ENCODE measurements at places on chromosomes 6 and 20. TPM values are rescaled to one million over a fixed set of nuclear protein-coding genes. Genes with fewer than 3 reads are reported as not detected.

The FAM184A gene
- 0.19 TPM for total RNA-seq

The ZC3H12D gene
- total RNA-seq = 15.7 TPM

- DNase-seq = no peak
- H3K4me1 ChIP-seq = no peaks in the 10 kb centered on the region
- H3K4me3 ChIP-seq = no peak overlapping the region
- H3K36me3 ChIP-seq = no peaks in the 10 kb centered on the region
Observed at GRCh38 chr6:127966616-127967015, 65.8 kb upstream of the THEMIS start.

The BNIP5 gene
- total RNA-seq = 0.13 TPM

The JPH2 gene
- total RNA-seq = not detected

DNA sequence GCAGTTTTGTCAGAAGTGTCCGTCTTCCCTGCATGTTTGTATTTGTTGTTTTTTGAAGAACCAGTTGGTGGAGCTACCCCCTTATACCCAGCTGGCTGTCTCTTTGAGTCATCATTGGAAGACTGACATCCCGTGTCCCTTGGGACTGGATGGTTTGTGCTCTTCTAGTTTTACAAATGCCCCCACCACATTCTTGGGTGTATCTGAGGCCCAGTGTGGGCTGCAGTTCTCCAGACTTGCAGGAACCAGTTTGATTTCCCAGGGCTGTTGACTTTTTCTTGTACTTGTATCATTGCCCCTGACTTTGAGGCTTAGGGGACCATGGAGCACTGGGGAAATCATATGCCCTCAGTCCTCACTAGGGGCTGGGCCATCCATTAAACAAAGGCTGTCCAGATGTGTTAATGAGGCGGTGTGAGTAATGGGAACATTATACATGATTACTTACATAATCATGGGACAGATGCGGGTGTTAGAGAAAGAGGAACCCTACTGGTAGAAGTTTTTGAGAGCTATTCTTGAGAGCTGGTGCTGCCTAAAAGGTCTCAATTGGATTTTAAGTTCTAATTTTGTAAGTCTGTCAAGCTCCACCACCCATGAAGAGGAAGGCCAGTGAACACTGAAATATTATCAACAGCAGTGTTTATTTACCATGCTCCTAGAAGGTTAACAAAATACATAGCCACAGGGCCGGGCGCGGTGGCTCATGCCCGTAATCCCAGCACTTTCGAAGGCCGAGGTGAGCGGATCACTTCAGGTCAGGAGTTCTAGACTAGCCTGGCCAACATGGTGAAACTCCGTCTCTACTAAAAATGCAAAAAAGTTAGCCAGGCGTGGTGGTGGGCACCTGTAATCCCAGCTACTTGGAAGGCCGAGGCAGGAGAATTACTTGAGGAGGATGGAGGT lies 8.5 kb downstream of the JARID2 start:
- no peaks in the 10 kb centered on the region for H3K36me3 ChIP-seq
- peak overlapping the region; percentile 42 for H3K4me3 ChIP-seq
- peak; percentile 82 for DNase-seq
- peaks cover 78% of the 10 kb centered on the region for H3K4me1 ChIP-seq

- peaks cover 2% of the 10 kb centered on the region for H3K36me3 ChIP-seq
- no peaks in the 10 kb centered on the region for H3K4me1 ChIP-seq
- no peak overlapping the region for H3K4me3 ChIP-seq
- H3K27ac ChIP-seq = no peak overlapping the region
- no peaks in the 10 kb centered on the region for H3K27me3 ChIP-seq
Observed at GRCh38 chr6:167957626-167958025, 39.8 kb upstream of the KIF25 start.

GRCh38 chr20:3971145-3971544 lies 44.2 kb downstream of the RNF24 start:
- no peaks in the 10 kb centered on the region for H3K27me3 ChIP-seq
- H3K27ac ChIP-seq = no peak overlapping the region
- H3K4me1 ChIP-seq = no peaks in the 10 kb centered on the region

DNA sequence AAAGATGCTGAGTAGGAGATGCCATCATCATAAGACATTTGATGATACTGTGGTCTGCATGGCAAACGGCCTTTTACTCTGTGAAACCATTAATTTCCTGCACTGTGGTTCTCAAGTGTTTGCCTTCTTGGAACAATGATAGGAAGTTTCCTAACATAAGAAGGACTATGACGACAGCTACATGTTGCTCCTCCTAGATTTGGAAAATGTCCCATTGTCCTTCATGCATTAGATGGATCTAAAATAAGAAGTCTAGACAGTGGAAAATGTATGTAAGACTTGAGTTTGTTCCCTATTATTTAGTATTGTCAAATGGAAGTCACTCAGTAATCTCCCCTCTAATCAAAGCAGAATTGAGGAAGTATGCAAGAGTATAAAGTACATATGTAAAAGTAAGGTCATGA lies 98.5 kb upstream of the TMEM170B start:
- H3K4me3 ChIP-seq = no peak overlapping the region
- no peaks in the 10 kb centered on the region for H3K36me3 ChIP-seq
- no peak for DNase-seq

The SLC2A10 gene
- total RNA-seq = not detected

The ADISSP gene
- 67.5 TPM for total RNA-seq

DNA sequence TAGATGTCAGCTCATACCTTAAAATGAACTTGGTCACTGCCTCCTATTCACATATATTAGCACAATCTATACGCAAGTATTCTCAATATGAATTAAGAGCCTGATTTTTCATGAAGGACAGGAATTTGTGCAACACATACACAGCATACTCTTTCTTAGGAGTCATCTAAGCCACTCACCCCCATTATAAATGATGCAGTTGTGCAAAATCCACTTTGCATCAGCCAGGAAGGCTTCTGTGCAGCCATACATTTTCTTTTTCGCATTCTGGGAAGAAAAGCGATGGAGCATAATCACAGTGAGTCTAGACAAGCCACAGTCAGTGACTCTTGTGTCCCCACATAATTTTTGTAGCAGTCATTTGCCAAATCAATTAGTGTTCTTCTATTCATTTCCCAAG lies 66.5 kb downstream of the ZMYND8 start:
- no peak overlapping the region for H3K27ac ChIP-seq
- H3K36me3 ChIP-seq = peaks cover 59% of the 10 kb centered on the region
- H3K27me3 ChIP-seq = no peaks in the 10 kb centered on the region
- H3K4me1 ChIP-seq = no peaks in the 10 kb centered on the region
- DNase-seq = no peak
